Spinal cord (tissue), 10 donors: ENCODE measurements at places on chromosomes 7 and 10.

GRCh38 chr10:25206693-25207414 lies 32.1 kb downstream of the GPR158 start:
- DNase-seq = no peak

GRCh38 chr10:11131112-11131639 lies 113.5 kb downstream of the CELF2 start:
- DNase-seq = no peak

GRCh38 chr10:89699581-89700064 lies 1.8 kb upstream of the KIF20B start:
- no peak for DNase-seq

GRCh38 chr10:94859086-94859485 lies 79.4 kb upstream of the CYP2C9 start:
- DNase-seq = no peak

DNA sequence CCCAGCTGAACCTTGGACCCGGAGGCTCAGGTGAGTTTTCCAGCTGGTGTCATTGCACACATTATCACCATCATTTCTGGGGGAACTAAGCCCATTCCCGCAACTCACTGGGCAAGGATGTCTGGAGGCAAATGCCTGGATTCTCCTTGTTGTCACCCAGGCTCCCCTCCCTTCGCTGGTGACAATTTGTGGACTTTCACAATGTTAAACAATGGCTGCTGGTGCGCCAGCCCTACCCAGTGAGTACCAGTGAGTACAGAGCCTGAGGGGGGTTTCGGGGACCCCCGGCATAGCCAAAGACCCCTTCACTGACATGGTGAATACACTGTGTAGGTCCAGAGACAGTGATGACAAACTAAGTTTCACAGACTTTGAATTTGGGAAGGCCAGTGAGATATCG lies 189.2 kb downstream of the ADARB2 start:
- no peak for DNase-seq

GRCh38 chr7:75916685-75917634 lies 2.0 kb downstream of the POR start:
- DNase-seq = no peak

GRCh38 chr7:148304083-148304335 lies 286.6 kb upstream of the C7orf33 start:
- DNase-seq = no peak

- no peak for DNase-seq
Measured at GRCh38 chr10:128875956-128876736, 590.9 kb upstream of the MGMT start.

DNA sequence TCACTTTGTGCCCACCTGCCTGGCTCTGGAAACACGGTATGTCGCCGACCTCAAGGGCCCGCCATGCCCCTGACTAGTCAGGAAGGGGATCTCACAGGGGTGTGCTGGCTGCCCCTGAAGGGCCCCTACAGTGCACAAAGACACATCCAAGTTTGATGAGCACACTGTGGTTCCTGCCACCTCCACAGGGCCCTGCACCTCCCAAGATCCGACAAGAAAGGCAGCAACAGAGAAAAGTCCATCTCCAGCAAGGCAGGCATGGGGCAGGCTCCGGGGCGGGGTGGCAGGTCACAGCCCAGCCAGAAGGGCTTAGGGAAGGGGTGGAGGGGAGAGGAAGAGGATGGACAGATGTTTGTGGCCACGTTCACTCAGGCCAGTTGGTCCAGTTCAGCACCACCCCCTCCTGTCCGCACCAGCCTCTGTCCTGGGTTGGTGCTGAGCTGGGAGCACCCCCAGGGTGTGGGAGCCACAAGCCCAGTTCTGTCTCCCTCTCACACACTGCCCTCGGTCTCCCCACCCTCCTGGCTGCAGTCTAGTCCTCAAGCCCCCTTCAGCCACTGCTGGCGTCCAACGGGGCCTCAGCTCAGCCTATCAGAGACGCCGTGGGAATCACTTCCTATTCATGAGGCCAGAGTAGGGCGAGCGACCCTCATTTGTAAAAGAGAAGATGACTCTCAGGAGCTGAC lies 11.5 kb downstream of the DRGX start:
- DNase-seq = no peak

GRCh38 chr10:107477266-107477665 lies 312.8 kb upstream of the SORCS1 start:
- DNase-seq = no peak

- no peak for DNase-seq
Measured at GRCh38 chr10:86655596-86655995, 1.2 kb downstream of the OPN4 start.
